RWPE1 (cell line): ENCODE measurements at places on chromosomes 7 and 10.

GRCh38 chr7:132476541-132476940, 99.7 kb downstream of the PLXNA4 start:
- DNase-seq: no peak

DNA sequence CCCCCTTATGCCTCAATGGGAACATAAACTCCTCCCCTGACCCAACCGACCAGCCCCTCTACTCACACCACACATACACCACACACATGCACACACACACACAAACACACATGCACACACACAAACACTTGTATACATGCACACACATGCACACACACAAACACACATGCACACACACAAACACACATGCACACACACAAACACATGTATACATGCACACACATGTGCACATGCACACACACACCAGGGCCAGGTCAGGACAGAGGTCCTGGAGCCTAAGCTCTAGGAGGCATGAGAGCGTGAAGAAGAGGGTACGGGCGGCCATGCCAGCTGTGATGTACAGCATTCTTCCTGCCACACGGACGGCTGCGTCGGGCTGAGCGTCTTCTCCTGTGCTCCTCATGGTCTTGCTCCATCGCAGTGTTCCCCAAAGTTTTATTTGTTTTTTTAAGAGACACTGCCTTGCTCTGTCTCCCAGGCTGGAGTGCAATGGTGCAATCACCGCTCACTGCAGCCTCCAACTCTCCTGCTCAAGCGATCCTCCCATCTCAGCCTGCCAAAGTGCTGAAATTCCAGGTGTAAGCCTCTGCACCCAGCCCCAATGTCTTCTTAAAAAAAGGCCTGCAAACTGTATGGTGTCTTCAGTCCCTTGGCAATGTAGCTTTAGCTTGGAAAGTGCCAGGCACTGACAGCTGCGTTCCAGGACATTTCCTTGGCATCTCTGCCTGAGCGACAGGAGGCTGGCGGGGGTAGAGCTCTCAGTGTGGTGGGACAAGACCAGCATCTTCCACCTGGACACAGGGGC, 38.8 kb upstream of the INPP5A start:
- no peak for DNase-seq

GRCh38 chr10:125783957-125784356, 8.3 kb upstream of the MMP21 start:
- DNase-seq: no peak

DNA sequence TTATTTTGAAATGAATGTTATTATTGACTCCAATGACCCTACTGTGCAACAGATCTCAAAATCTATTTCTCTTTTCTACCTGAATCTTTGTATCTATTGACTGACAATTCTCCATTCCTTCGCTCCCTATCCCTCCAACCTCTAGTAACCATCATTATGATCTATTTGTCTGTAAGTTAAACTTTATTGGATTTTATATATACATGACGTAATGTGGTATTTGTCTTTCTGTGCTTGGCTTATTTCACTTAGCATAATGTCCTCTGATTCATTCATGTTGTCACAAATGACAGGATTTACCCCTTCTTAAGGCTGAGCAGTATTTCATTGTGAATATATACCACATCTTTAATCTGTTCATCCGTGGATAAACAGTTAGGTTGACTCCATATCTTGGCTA, 200.4 kb upstream of the SORCS1 start:
- DNase-seq: no peak

DNA sequence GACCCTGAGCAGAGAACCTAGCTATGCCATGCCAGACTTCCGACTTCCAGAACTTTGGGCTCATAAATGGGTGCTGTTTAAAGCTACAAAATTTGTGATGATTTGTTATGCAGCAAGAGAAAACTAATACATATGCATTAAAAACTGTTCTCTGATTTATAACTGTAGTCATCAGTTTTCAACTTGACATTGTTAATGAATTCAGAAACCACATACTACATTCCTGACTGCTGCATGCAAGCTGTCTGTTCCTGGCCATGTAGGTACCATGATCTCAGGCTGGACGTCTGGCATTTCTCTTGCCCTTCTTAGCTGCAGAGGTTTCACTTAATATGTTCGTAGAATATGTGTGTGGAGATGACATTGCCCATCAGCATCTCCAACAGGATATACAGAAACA, 28.4 kb downstream of the MKX start:
- DNase-seq: no peak

DNA sequence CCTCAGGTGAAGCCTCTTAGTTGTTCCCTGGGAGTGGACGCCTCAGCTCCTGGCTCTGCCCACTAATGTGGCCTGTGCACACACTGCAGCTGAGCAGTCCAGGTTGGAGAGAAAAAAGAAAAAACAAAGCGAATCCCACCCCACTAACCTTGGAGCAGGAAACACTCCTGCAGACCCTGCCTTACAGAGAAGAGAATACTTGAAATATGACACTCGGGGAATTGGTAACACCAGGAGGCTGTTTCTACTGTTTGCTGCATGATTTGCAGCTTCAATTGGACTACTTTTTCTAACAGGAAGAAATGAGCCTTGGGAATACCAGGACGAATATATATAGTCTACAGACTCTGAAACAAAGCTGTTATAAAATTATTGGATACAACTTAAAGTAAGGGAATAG, 22.2 kb downstream of the CDHR3 start:
- no peak for DNase-seq

- DNase-seq: no peak
These were observed 20.1 kb downstream of the LRRC20 start for GRCh38 chr10:70362328-70362727.

GRCh38 chr7:107538001-107538400, 25.7 kb downstream of the COG5 start:
- DNase-seq: no peak

- no peak for DNase-seq
These were observed 18.0 kb upstream of the VCL start for GRCh38 chr10:73979809-73980433.

DNA sequence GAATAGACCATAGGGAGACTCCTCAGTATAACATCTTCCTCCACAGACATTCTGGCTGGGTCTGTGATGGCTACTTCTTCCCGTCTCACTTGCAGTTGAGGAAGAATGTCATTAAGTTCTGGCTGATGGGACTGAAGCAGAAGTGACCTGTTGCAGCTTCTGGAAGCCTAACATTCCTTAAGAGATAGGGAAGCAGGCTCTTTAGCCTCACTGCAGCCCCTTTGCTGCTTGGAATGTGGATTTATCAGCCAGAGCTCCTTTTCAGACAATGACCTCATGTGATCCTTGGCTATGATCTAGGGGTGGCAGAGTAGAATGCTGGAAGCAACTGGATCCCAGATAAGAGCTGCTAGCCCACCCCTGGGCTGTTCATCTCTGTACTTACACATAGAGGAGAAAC, 142.5 kb downstream of the RNF216 start:
- DNase-seq: no peak

DNA sequence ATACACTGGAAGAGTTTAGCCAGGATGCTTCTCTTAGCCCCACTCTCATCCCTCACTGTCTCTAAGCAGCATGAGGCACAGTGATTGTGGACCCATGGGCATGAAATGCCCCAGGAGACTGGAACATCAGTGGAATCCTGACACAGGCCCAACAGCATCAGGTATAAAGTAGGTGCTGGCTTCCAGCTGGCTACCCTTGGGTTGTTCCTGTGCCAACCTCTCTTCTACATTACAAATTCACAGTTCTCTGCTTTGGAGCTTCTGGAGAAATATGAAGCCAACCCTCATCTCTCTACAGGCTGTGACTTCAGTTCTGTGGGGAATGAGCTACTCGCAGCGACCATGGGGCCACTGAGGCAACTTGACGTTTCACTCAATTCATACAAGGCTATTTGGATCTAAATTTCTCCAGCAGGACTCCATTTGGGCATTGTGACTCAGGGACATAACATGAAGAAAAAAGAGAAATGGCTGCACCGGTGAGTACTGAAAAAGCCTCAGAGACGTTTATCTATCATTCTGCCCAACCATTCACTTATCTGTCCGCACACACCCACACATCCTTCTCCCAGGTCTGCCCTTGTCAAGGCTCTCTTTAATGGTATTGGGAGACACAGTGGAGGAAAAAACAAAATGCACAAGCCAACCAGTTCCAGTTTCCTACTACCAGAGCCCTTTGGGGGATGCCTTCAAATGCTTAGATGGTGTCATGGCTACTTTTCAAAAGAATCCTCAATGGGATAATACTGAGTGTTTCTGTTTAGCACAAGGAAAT, 35.4 kb upstream of the TM9SF3 start:
- DNase-seq: no peak

GRCh38 chr7:159097661-159098423, 46.8 kb downstream of the VIPR2 start:
- no peak for DNase-seq

GRCh38 chr10:91200314-91201212, 19.9 kb upstream of the PCGF5 start:
- DNase-seq: no peak

GRCh38 chr10:74049955-74050354, 52.0 kb downstream of the VCL start:
- DNase-seq: no peak

DNA sequence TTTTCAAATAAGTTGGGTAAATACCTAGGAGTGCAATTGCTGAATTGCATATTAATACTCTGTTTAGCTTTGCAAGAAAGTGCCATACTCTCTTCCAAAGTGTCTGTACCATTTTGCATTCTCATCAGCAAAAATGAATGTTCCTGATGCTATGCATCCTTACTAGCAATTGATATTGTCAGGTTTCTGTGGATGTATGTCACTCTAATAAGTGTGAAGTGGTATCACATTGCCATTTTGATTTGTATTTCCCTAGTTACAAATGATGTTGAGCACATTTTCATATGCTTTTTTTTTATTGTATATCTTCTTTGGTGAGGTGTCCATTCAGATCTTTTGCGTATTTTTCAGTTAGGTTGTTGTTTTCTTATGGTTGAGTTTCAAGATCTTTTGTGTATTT, 230.4 kb upstream of the MAGI2 start:
- DNase-seq: no peak

DNA sequence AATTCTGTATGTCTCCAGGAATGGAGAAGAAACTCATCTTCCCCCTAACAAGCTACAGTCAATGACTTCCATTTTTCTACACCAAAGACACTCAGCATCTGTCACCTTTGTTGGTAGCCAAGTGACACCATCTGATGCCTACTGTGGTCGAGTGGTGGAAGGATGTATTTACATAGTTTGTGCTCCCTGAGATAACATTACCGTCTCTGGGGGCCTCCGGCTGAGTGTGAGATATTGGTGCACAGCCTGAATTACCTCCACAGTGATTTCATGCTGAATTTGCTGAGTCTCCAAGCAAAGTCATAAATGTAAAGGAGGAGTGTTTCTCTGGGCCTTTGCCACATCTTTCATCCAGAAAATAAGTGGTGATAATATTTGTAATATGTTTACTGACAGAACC, 114.0 kb downstream of the GRID1 start:
- no peak for DNase-seq

- DNase-seq: no peak
These were observed 2.1 kb downstream of the KIF5B start for GRCh38 chr10:32054094-32054493.

DNA sequence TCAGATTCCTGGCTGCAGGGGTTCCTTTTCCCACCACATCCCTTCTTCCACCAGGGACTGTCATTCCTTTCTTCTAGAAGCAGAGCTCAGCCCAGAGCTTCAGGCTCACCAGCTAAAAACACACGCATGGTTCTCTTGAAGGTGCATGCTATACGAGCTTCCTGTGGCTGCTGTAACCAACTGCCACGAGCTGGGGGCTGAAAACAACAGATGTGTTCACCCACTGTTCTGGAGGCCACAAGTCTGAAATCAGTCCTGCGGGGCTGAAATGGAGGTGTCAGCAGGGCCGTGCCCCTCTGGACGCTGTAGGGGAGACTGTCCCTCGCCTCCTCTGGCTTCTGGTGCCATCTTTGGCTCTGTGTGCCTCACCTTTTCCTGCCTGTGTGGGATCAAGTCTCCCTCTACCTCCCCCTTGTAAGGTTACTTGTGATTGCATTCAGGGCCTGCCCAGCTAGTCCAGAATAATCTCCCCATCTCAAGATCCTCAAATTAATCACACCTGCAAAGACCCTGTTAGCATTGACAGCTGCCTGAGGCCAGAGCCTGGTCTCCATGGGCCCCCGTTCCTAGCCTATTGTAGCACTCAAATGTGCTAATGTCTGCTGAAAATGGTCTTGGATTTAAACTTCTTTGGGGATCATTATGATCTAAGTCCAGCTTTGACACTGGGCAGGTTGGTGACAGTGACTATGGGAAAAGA, 13.7 kb downstream of the RAB19 start:
- no peak for DNase-seq

DNA sequence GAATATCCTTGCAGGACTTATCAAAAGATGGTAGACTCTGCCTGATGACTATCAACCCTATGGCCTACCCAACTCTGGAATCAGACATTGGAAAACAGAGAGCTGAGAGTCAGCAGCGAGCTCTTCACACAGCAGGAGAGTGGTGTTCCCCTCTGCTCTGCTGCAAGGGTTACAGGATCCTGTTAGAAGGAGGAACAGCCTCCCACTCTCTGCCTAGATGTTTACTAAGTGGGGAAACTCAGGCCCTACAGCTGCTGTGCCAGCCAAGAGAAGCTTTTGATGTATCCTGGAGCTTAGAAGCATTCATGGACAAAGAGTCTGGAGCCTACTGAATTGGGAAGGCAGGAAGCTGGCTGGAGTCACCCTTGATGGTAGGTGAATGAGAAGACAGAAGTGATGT, 104.6 kb downstream of the ABLIM1 start:
- no peak for DNase-seq

DNA sequence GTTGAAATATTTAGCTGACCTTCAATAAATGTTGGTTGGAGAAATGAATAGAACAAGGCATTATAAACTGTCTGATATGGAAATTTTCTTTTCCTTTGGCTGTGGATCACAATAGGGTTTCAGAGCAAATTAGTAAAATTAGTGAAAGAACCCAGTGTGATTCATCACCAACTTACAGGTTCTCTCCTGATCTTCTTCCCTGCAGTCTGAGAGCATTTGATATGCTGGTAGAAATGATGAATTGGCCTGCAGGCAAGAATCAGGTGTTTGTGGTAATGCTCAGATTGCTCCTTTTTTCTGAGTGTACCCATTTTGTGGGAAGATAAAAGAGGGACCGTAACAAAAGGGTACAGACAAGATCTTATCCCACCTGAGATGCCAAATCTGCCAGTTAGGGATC, 51.9 kb downstream of the BTAF1 start:
- no peak for DNase-seq

DNA sequence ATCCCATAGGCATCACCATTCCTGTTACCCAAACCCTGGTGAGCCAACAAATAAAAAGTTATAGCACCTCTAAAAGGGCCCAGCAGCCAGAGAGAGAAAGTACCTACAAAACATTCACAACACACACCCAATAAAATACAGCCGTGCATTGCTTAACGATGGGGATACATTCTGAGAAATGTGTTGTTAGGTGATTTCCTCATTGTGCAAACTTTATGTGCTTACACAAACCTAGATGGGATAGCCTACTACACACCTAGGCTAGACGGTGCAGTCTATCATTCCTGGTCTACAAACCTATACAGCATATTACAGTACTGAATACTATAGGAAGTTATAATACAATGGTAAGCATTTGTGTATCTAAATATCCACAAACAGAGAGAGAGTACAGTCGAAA, 44.9 kb upstream of the UCN3 start:
- DNase-seq: no peak

GRCh38 chr10:13795653-13796555, 209.1 kb downstream of the PRPF18 start:
- DNase-seq: no peak

- no peak for DNase-seq
These were observed 85.9 kb downstream of the VTI1A start for GRCh38 chr10:112532956-112533355.

GRCh38 chr10:97199152-97199551, 13.4 kb upstream of the SLIT1 start:
- DNase-seq: no peak

- DNase-seq: peak; percentile 89
These were observed 56.3 kb downstream of the SFMBT2 start for GRCh38 chr10:7354330-7355047.
